Cerebellum (tissue), 4 donors: ENCODE measurements at places on chromosomes 3 and 15. TPM values are rescaled to one million over a fixed set of nuclear protein-coding genes. Genes with fewer than 3 reads are reported as not detected.
A peak's percentile ranks its signal among the peaks of the same experiment; 100 is the strongest.

Gene GHSR
- not detected for total RNA-seq

Gene SPTSSB
- 8.3 TPM for total RNA-seq

GRCh38 chr3:45095916-45096526 lies 50.2 kb downstream of the CDCP1 start:
- DNase-seq, result no peak

GRCh38 chr15:44447772-44448376 lies 20.4 kb downstream of the CTDSPL2 start:
- DNase-seq, result no peak

Gene DLL4
- 4.4 TPM for total RNA-seq

Gene IMPG2
- 2.4 TPM for total RNA-seq

- DNase-seq, result no peak
Measured at GRCh38 chr15:94840794-94841783, 609.7 kb downstream of the MCTP2 start.

GRCh38 chr3:52145736-52146110 lies 8.5 kb downstream of the POC1A start:
- no peak for DNase-seq

Gene CD200R1
- 0.64 TPM for total RNA-seq

Gene SMAD6
- total RNA-seq, result 10.8 TPM

GRCh38 chr3:79568938-79569337 lies 198.9 kb downstream of the ROBO1 start:
- no peak for DNase-seq

DNA sequence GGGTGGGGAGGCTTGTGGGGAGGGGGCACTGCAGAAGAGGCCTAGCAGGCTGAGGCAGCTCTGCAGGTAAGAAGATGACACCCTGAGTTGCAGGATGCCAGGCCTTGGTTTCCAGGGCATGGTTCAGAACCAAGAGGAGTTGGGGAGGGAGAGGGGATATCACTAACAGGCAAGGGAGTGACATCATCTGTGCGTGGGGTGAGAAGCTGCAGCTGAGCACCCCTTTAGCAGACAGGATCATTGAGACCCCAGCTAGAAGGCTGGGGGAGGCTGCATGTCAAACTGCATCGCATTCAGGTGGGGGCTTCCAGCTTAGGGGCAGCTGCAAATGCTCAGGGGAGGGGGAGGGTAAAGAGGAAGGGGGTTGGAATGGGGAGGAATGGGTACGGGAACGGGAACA lies 23.0 kb downstream of the CACNA2D2 start:
- no peak for DNase-seq

DNA sequence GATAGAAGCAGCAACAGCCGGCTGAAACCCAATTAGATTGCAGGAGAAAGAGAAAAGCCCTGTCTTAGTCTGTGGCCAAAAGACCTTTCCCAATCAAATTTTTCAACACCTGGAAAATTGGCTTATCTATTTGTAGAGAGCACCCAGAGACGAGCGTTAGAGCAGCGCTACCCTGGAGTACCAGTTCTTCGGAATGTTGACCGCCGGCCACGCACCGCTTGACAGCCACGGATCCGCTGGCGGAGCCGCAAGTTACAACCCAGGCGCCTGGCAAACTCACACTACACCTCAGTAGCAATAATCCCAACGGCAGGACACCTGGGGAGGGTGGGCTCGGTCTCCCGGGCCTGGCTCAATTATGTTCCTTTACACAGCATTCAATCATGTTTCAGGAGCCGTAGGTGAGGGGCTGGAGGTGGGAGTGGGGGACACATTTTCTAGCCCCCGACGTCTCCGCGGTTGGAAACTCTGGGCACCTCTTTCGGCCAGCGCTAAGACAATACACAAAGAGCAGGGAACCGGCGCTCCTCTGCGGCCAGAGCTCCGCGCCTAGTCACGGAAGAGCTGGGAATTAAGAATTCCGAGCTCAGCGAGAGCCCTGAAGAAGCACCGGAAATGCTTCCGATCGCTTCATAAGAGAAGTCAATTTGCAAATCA lies 1.2 kb downstream of the MB21D2 start:
- DNase-seq, result peak; percentile 34

- peak; percentile 74 for DNase-seq
Measured at GRCh38 chr3:58293516-58293915, 12.5 kb upstream of the RPP14 start.

DNA sequence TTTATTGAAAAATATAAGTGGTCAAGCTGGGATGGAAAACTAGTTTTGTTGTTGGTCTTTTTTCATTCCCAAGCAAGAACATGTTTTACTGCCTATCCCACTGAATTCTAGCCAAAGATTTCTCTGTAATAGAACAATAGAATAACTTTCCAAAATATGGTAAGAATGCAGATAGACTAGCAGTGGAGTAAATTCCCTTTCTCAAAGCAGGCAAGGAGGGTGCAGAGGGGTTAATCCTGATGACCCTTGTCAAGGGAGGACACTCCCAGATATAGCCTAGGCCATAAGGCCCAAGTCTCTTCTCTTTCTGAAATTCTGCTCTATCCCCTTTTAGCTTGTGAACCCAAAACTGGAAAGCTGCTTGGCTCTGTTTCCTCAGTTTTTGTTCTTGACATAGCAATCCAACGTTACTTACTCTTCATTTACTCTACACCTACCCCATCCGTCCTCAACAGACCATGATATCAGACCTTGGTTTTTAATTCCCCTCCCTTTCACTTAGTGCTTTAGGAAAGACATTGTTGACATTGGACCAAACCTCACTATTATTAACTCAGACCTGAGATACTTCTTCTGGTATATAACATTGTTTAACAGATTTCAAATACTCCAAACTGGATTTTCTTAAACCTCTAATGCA lies 453.6 kb upstream of the THBS1 start:
- DNase-seq, result no peak

DNA sequence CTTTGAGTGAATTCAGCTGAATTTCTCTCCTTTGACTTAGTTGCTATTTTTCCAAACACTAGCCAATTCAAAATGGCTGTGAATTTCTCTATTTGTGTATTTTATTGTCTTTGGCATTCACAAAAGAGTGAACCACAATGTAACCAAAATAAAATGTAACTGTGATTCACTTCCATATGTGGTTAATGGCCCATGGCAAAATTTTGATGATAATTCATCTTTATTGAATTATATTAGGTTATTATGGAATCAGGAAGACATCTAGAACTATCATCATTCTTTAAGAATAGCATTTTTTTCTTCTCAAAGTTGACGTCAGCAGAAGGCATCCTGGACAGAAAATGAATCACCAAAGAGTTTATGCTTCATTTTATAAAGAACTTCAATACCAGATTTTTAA lies 705.3 kb upstream of the NAALADL2 start:
- no peak for DNase-seq

DNA sequence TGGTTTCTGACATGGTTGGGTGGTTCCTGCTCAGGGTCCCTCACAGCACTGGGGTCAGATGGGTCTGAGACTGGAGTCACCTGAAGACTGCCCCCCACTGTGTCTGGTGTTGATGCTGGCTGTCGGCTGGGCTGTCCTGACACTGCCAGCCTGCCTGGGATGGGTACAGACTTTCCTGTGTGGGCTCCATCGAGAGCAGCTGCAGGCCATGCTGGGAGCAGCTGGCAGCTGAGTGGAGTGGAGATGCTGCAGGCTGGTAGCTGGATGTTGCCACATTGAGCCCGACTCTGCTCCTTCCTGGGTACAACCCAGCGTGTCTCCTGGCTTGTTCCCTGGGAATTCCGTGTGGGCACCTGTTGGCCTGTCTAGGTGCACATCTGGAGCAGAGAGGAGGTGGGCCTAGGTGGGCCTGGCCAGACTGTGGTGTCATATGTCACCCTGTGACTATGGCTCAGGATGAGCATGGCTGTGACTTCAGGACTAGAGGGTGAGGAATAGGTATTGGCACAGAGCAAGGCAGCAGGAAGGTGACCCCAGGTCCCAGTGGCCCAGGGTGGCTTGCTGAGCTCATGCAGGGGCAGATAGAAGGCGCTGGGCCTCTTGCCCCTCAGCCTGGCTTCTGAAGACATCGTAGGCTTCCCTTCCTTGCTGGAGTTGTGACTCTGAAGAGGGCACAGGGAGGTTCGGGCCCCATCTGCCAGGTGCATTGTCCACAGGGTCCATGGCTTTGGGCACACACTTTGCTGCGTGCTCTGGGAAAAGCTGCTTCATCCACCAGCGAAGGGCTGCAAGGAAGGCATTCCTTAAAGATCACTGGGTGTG lies 40.0 kb upstream of the PRR23E start:
- no peak for DNase-seq

DNA sequence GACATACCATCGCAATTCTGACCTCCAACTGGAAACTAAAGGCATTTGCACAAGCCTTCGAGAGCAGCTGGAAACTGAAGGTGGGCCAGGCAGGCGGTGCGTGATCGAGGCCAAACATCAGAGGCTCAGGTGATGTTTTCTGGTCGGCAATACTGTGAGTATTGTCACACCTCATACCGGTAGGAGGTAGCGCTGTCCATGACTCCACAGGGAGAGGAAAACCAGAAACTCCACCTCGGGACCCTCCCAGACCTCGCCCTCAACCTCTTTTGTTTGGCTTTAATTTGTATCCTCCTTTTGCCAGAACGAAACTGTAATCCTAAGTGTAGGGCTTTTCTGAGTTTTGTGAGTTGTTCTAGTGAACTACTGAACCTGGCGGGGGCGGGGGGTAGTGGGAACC lies 43.6 kb downstream of the LDHAL6B start:
- DNase-seq, result no peak

GRCh38 chr3:125325746-125326145 lies 49.4 kb downstream of the ZNF148 start:
- DNase-seq, result no peak

DNA sequence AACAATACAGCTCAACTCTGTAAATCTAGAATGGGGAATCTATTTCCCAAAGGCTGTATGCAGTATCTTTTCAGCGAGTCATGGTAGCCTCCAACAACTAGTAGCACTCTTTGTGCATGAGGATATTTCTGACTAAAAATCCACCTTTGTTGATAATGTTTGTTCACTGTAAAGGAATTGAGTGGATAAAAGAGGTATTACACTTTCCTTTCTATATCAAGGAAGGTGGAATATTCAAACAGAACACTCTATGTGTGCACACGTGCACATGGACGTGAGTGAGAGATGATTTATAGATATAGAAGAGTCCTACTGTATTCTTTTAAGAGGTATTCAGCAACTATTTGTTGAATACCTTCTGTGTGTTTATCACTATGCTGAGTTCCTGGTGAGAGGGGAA lies 68.2 kb downstream of the CMSS1 start:
- DNase-seq, result no peak

- DNase-seq, result no peak
Measured at GRCh38 chr15:67745073-67746006, 80.0 kb upstream of the SKOR1 start.

DNA sequence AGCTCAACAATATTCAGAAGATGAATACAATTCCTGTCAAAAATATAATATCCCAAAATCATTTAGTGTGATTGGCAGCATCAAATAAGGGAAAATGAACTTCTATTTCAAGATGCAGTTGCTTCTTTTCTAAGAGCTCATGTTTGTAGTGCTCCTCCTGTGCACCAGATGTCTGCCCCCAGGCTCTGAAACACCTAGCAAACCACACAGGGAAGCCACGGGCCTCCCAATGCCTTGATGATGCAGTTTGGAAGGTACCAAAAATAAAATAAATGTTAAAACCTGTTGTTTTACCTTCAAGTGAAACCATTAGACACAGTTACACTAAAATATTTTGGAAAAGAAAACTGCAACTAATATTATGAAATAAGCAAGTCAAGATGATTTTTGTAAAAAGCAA lies 22.2 kb downstream of the CFAP20DC start:
- no peak for DNase-seq

DNA sequence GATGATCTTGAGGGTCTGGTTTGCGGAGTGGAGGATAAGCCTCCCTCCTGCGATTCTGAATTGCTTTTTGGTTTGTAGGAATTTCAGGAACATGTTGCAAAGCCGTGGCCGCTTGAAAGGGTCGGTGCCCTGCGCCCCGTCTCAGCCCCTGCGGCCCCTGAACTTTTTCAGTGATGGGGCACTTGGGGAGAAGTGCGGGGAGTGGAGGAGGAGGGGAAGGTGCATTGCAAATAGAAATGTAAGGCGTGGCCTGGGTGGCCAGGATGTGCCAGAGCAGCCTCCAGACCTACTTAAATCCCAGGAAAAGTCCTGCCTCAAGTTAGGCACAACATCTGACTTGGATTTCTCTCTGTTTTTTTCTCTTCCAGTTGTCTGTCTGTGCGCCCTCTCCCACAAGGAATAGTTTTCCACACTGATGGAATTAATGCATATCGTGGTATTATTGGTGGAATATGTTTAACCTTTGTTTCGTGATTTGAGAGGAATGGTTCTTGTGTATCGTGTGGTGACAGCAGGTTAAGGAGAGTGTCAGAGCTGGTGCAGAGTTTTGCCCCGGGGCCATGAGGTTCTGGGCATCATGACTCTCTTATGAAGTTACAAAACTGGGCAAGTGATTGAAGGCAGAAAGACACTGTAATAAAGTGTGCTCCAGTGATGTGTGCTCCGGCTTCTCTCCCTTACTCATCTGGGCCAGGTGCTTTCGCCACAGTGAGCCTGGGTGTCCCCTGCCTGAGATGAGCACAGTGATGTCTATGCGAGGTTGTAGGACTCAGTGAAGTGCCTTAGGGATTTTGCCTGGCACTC lies 153.8 kb downstream of the PGPEP1L start:
- no peak for DNase-seq
